Kidney (tissue), 22 donors: ENCODE measurements at places on chromosomes 2 and 18.

GRCh38 chr2:96511851-96512250 lies 6.7 kb upstream of the NEURL3 start:
- DNase-seq = no peak

- DNase-seq = no peak
Measured at GRCh38 chr2:71646028-71646427, 192.7 kb downstream of the DYSF start.

- no peak for DNase-seq
Measured at GRCh38 chr2:79369127-79369526, 143.7 kb upstream of the CTNNA2 start.

- DNase-seq = no peak
Measured at GRCh38 chr2:180406687-180407086, 399.6 kb upstream of the CWC22 start.

DNA sequence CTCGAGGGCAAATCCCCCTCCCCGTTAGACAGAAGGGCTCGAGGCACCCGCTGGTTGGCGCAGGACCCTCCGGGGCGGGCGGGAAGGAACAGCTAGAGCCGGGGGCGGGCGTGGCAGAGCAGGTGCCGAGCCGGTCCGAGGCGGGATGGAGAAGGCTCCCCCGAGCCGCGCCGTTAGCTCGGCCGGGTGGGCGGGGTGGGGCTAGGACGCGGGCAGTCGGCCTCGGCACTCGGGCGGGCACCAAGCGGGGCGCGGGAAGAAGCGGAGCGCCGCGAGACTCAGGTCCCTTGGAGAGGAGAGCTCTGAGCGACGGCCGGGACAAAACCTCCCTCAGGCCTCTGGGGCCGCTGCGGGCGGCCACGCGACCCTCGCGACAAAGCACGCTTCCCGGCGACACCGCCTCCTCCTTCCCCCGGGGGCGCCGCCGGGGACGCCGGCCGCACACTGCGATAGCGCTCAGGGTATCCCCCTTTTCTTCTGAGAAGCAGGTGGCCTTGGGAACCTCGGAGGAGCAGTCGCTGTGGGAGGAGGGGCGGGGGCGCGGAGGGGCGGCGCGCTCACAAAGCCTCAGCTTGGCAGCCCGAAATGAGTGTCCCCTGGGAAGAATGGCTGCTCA lies 721 bp downstream of the FHOD3 start:
- peak; percentile 80 for DNase-seq

- no peak for DNase-seq
Measured at GRCh38 chr2:215427585-215427984, 8.3 kb downstream of the FN1 start.

- no peak for DNase-seq
Measured at GRCh38 chr2:9741110-9741509, 102.2 kb upstream of the TAF1B start.

GRCh38 chr2:150046810-150047209 lies 440.7 kb downstream of the RND3 start:
- DNase-seq = no peak

DNA sequence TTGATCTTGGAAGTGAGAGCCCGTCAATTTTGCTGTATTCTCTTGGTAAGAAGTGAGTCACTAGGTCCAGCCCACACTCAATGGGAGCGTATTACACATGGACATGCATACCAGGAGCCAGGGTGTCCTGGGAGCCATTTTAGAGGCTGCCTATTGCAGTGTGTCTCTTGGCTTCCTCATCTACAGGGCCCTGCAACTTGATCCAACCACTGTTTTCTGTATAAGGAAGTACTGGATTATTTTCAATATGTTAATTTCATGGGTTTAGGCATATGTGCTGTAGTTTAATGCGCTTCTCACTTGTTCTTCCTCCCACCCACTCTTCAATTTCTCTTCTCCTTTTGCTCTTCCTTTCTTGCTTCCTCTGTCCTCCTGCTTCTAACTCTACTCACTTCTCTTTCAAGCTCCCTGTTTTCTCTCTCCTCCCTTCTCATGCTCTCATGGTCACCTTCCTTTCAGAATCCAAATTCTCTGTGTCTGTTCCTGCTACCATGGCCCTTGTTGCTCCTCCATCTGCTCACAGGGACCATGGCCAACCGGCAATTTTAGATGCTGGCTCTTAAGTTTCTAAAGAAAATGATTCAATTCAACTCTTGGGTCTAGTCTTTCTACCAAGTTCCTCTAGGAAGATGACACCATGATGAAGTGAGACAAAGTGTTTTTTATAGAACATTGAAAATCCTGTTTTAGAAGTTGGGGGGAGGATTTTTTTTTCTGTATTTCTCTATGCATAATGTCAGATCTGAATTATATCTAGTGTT lies 152.0 kb upstream of the ZEB2 start:
- DNase-seq = no peak

- DNase-seq = no peak
Measured at GRCh38 chr2:135662088-135662487, 79.6 kb upstream of the UBXN4 start.

- no peak for DNase-seq
Measured at GRCh38 chr2:51620796-51621195, 588.9 kb upstream of the NRXN1 start.

GRCh38 chr2:8719528-8719927 lies 37.7 kb downstream of the ID2 start:
- DNase-seq = no peak

- no peak for DNase-seq
Measured at GRCh38 chr2:105789745-105790460, 45.2 kb downstream of the NCK2 start.

GRCh38 chr2:227402959-227403358 lies 15.2 kb upstream of the SCYGR1 start:
- DNase-seq = no peak

GRCh38 chr18:9825571-9826073 lies 60.2 kb upstream of the TXNDC2 start:
- no peak for DNase-seq

DNA sequence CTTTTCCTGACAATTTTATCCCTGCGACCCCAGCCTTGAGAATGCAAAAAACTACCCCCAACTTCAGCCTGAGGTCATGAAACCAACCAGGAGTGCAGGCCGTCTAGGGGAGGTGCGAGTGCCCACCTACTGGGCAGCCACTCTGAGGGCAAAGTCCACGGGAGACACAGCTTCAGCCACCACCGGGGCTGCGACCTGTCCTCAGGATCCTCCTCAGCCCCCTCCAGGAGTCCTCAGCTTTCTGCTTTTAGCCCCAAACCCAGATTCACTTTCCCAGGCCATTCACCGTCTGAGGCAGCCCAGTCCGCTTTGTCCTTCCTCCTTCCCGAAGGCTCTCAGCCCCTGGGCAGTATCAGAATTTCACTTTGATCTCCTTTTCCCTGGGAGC lies 210.2 kb upstream of the TNP1 start:
- DNase-seq = no peak

DNA sequence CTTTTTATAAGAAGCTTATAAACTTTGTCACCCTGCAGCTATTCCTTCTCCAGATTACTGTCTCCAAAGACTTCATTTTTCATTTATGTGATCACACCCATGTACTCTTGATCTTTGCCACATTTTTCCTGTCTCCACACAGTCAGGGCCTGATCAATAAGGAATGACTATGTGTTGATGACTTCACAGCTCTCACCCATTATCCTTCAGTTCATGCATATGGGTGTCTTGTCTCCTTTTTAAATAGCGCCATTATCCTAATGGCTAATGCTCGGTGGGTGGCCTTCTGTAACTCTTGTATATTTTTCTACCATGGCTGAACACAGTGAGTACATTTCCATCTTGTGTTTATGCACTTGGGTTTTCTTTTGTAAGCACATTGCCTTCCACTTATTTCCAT lies 335.7 kb upstream of the NRP2 start:
- no peak for DNase-seq

- peak; percentile 37 for DNase-seq
Measured at GRCh38 chr2:109201465-109202327, 72.7 kb downstream of the SH3RF3 start.

DNA sequence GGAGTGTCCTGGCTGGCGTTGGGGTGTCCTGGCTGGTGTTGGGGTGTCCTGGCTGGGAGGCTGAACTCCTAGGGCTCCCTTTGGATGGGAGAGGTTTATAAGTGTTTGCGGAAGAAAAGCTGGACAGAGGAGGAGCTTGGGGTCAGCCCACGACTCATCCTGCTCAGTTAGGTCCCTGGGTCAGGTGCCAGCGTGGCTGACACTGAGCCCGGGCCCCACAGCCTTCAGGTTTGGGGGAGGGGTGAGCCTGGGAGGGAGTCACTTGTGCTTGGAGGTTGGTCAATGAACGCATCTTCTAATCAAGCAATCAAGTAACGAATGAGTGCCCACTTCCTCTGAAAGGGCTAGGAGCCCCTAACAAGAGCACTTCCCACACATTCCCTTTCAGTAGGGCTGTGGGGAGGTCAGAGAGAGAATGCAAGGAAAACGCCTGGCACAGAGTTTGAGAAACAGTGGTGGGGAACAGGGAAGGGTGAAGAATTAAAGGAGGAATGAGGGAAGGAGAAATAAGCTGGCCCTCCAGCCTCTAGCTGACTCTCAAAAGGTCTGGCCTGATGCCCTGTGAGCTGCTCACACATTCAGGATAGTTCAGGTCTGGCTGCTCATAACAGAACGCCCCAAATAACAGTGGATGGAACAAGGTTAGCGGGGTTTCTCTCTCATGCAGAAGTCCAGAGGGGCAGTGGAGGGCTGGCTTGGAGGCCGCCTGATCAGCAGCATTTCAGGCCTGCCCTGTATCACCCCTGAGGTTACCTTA lies 670 bp downstream of the KCNIP3 start:
- DNase-seq = no peak

GRCh38 chr2:174568425-174568824 lies 29.2 kb downstream of the WIPF1 start:
- no peak for DNase-seq

- DNase-seq = no peak
Measured at GRCh38 chr18:21857871-21858270, 117.3 kb downstream of the MIB1 start.

DNA sequence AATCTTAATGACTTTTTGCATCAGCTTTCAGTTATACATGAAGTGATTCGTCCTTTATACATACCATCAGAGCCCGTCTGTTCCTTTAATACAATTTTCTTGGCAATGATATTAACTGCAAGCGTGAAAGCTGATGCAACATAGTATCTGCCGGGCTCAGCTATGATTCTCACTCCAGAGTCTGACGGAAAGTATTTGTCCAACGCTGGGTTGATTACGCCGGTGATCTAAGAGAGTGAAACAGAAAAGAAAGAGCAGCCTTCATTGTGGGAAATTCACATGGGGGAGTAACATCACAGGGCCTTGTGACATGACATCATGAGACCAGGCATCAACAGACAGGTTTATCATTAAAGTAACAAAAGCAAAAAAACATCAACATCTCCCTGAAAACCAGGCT lies 6.2 kb downstream of the ODC1 start:
- DNase-seq = no peak

GRCh38 chr2:235512699-235513053 lies 18.8 kb downstream of the AGAP1 start:
- no peak for DNase-seq

DNA sequence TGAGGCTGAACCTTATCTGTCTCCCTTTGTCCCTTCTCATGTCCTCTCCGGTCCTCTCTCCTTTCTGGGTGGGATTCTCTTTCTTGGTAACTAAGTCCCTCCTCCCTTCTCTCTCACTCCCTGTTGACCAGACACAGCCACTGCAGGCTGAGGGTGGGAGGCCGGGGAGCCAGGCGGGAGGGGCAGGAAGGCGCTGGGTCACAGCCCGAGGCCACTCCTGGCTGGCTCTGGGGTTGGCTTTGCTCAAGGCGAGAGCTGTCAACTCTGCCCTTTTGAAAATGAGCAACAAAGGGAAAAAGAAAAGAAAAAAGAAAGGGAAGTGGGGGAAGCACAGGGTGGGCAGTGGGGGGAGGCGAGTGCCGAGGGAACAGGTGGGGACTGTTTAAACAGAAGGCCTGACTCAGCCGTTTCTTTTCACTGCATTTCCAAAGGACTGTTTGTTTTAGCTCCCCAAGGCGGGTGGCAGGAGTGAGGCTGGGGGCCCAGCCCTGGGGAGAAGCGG lies 70.5 kb upstream of the IGFBP5 start:
- DNase-seq = peak; percentile 78

DNA sequence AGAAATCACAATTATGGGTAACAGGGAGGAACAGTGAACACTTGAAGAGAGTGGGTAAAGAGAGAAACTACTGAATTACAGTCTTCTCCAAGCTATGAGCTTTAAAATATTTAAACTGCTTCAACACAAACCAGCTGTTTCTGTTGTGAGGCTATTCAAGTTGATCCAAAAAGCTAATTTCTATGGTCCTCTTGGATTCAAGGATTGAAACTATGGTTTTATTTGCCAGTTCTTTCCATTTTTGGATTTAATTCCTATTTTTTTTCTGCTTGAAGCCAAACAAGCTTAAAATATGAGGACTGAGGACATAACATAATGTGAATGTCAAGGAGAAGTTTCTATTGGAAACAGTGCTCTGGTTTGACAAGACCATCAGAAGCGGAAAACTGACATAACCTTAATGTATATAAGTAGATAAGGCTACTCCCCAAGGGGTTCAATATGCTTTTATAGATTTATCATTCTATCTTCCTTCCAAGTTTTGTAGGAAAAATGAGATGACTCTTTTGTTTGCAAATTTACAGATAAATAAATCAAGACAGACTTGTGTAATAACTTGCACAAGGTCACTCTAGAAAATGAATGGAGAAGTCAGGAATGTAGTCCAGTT lies 60.7 kb upstream of the AQP4 start:
- DNase-seq = no peak

DNA sequence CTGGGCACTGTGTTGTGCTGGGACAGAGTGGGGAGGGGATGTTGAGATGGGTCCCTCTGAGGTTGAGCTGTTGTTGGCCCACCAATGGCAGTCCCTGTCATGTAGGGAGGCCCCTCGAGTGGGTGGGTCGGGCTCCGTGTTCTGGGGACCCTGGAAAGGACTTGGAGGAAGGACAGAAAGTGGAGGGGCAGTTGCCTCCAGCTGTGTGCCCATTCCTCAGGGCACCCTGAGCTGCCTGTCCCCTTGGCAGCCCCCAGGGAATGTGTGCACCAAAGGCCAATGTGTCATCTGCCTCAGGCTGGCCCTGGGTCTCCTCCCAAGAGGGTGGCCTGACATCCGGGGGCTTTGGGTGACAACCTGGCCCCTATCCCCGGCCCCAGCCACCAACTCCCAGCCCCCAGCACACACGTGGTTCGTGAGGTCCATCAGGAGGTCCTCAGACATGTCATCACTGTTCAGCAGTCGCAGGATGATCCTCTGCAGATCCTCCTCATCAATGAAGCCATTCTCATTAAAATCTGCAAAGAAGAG lies 57.7 kb downstream of the CIB4 start:
- DNase-seq = no peak

- no peak for DNase-seq
Measured at GRCh38 chr2:58436872-58437271, 195.7 kb upstream of the FANCL start.

GRCh38 chr2:174176898-174177297 lies 71.4 kb downstream of the OLA1 start:
- no peak for DNase-seq

- no peak for DNase-seq
Measured at GRCh38 chr2:161139098-161139987, 20.9 kb upstream of the TANK start.

DNA sequence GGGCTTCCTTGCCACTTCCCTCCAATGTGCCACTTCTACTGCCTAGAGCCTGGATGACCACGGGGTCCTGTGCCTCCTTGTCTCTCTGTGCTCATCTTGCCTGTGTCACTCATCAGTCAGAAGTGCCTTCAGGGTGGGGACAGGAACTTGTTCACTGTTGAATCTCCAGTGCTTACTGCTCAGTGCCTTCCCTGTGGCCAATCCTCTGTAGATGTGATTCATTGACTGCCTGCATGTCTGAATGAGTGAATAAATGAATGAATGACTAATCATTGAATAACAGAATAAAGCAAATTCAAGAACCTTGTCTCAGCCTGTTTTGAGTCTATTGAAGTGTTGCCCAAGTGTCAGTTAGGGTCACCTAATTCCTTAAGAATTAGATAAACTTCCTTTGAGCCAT lies 42.3 kb upstream of the FAM136A start:
- DNase-seq = no peak

GRCh38 chr2:226608451-226608850 lies 191.2 kb downstream of the IRS1 start:
- DNase-seq = no peak
